Activated CD8-positive, alpha-beta memory T cell treated with anti-CD3 and anti-CD28 coated beads for 1 hour (primary cell): ENCODE measurements at places on chromosomes 11 and 22.

DNA sequence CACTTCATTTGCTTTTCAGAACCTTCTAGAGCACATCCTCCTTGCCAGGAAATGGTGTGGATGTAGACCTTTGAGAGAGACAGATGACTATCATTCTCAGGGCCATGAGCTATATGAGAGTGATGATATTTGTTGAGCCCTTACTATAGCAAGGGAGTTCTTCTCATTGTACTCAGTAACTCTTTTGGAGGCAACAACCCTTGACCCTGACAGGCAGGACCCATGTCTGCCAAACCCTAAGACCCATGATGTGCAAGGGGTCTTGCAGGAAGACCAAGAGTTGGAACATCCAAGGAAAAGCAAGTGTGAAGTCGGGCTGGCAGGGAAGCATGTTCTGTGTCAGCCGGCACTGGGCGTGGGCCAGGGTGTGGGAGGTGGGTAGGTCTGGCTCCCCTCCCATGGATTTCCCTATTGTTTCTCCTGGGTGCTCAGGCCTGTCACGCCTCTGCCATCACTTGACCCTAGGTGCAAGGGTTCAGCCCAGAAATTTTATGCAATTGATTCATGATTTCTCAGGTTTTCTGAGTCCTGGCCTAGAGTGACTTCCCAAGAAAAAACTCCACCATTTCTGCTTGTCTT is 1.2 kb downstream of the FOLR3 start:
- no peak for DNase-seq

GRCh38 chr11:132427611-132428010 is 1057.2 kb downstream of the NTM start:
- DNase-seq: no peak

DNA sequence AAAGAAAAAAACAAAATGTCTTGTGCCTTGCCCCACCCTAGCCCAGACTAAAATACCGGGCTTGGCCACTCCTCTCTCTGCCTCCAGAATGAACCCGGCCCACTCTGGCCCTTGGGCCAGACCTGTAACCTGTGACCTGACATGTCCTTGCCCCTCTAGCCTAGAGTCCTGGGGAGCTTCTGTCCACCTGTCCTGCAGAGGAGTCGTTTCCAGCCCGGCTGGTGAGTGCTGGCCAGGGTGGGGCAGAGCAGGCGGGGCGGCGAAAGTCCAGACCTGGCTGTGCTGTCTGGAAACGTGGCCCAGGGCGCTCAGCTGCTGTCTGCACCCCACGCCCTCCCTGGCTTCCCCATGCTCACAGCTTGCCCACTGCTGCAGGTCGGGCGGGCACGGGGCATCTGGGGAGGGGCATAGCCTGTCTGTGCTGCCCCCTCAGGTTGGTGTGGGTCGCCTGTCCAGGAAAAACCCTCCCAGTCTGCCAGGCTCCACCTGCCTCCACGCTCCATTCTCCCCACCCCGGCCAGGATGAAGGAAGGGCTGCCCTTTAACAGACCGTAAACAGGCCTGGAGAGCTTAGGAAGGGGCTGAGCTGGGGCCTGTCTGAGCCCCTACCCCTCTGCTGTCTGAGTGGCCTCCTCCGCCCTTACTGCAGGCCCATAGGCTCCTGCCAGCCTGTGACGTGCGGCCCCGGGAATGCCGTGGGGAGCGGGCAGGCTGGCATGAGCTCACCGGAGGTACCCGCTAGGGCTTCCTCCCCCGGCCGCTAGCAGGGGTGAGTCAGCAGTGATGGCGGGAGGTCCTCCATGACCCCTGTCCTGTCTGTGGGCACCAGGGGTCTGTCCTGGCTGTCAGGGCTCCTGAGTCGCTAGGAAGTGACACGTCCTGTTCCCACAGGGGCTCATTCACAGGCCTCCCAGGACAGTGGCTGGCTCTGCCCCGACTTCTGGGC is 1.9 kb downstream of the CD151 start:
- no peak for DNase-seq

DNA sequence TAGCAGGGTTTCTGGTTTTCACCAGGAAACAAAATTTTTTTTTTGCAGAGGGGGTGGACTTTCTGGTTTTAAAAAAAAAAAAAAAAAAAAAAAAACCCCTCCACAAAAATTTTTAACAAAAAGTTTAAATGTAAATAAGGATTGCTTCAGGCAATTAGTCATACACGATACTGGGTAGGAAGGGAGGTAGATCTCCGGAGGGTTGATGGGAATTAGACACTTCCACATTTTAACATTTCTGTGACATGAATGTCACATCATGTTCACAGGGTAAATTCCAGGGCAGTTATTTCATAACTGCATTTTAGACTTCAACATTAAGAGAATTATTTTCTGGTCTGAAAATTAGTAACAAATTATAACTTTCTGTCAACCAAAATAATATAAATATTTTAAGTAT is 15.9 kb downstream of the NUP98 start:
- no peak for DNase-seq
